ENCODE measurements at places on chromosomes 3 and 15.

DNA sequence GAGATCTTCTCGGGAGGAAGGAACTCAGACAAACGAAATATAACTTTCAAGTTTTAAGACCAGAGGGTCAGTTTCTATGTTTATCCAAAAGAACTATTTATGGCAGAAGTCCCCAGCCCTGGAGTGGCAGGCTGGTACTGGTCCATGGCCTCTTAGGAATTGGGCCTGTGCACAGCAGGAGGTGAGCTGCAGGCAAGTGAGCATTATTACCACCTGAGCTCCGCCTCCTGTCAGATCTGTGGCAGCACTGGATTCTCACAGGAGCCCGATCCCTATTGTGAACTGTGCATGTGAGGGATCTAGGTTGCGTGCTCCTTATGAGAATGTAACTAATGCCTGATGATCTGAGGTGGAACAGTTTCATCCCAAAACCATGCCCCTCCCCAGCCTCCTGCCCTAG lies 14.3 kb upstream of the HPS3 start:
- DNase-seq: no peak

GRCh38 chr3:114428044-114428595 lies 134.3 kb downstream of the TIGIT start:
- DNase-seq: no peak

- DNase-seq: no peak
These were observed 11.5 kb downstream of the ALS2CL start for GRCh38 chr3:46681856-46682540.

DNA sequence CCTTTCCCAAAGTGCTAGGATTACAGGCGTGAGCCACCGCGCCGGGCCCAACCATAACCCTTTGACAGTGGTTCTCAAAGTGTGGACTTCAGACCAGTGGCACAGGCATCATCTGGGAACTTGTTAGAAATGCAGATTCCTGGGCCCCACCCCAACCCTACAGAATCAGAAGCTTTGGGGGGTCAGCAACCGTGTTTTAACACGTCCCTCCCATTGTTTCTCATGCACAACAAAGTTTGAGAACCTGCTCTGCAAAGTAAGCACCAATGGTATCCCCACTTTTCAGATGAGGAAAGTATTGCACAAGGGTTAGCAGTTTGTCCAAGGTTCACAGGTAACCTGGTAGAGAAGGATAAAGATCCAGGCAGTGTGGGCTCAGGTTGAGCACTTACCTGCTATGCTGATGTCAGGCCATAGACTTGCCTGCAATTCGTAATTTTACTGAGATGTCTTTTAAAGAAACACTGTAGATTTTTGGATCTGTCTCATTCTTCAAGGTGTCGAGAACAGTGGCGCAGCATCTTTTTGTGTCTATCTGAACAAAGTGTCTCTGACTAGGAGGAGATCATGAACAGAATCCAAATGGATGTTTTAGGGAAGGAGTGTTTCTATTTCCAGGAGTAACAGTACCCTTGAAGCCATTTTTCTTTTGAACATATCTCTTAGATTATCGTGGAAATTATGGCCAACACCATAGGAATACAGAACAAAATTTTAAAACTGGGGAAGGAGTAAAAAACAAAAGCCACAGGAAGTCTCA lies 2.5 kb downstream of the GXYLT2 start:
- no peak for DNase-seq

DNA sequence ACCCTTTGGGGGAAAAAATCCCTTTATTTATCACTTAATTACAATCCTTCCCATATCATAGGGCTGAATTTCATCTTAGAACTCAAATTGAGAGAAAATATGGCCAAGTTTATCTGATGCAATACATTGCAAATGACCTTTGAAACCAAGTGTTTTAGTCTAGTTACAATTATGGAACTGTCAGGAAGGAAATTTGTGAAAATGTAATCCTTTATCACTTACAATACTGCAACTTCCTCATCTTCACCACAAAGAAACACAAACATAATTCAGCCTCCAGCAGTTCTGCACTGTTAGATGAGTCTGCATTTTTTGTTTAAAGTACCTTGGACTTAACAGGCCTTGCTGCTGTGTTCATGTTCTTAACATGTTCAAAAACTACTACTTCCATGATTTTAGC lies 4.6 kb downstream of the CCPG1 start:
- no peak for DNase-seq

GRCh38 chr3:125134952-125135351 lies 77.6 kb downstream of the SLC12A8 start:
- DNase-seq: no peak

GRCh38 chr3:178707311-178708031 lies 171.2 kb downstream of the KCNMB2 start:
- DNase-seq: no peak

DNA sequence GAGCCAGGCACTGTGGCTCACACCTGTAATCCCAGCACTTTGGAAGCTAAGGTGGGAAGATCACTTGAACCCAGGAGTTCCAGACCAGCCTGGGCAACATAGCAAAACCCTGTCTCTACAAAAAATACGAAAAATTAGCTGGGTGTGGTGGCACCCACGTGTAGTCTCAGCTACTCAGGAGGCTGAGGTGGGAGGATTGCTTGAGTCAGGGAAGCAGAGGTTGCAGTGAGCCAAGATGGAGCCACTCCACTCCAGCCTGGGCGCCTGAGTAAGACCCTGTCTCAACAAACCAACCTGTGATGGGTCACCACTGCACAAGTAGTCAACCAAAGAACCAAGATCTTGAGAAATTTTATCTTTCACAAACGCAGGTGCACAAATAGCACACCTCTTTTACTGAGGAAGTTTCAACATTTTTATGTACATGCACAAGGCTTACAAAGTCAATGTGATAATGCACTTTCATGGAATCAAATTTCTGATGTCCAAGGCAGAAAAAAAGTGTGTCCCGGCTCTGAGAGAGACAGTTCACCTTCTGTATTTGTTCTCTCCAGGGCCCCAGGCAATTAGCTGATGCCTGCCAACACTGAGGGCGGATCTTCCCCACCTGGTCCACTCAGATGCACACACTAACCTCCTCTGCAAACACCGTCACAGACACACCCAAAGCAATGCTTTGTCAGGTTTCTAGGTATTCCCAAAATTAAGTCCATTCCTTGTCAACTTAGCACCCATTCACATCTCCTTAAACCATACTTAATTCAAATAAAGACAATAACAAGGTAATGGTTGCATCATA lies 12.4 kb downstream of the ACAA1 start:
- DNase-seq: no peak

DNA sequence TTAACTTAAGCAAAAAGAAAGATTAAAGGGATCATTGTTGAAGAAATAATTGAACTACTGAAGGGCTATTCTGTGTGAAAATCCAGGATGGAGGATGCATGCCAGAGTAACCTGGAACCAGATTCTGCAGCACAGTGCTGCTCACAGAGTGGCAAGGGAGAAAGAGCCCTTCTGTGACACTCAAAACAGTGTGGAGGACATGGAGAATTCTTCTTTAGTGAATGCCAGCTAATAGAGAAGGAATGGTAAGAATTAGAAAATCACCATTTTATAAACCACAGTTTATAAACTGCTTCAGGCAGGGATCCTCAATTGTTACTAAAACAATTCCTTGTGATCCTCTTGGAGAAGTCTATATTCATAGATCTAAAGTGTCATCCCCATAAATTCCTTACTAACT lies 70.4 kb upstream of the ARHGEF26 start:
- no peak for DNase-seq

Data from HEK293T (cell line).